Thoracic aorta (tissue), 2 donors: ENCODE measurements at places on chromosomes 7 and 10.

DNA sequence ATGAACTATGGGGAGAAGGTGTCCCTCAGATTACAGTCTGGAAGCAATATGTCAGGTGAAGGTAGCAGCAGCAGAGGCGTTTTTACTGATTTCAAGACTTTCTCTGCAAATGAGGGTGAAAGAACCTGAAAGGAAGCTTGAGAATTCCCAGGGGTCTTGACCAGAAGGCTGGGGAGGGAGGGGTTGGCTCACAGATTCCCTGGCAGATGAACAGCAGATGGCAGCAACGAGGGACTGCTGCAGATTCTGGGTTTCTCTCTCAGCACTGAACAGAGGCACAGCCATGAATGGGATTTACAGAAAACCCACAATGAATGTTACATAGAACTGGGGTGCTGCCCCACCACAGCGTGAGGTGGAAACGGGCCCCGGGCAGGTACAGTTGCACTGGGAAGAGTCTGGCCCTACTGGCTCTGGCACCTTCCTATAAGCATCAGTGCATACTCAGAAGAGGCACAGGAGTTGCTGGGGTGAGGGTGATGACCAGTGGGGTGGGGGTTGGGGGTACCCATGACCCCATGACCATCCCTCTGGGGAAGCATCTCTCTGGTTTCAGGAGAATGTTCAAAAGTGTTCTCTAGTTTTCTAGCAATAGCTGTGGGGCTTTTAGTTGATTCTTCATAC lies 317.8 kb downstream of the SH2D4B start:
- no peak for DNase-seq

GRCh38 chr7:107622429-107622828 lies 38.2 kb upstream of the SLC26A4 start:
- no peak for DNase-seq

- no peak for DNase-seq
Measured at GRCh38 chr10:51852297-51852696, 152.9 kb upstream of the CSTF2T start.

GRCh38 chr10:104318810-104319741 lies 19.2 kb downstream of the ITPRIP start:
- no peak for DNase-seq
